Naive B cell (primary cell): ENCODE measurements at places on chromosomes 11 and 22.

- no peak for DNase-seq
These were observed 33.2 kb downstream of the RCOR2 start for GRCh38 chr11:63883791-63884190.

DNA sequence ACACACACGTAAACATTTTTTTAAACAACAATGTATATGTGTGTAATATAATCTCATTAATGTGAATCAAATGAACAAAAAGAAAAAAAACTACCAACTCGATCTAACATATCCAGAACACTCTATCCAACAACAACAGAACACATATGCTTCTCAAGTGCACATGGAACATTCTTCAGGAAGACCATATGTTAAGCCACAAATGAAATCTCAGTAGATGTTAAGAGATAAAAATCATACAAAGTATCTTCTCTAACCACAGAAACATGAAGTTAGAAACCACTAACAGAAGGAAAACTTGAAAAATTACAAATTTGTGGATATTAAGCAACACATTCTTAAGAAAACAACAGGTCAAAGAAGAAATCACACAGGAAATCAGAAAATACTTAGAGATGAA lies 25.5 kb upstream of the TMEM45B start:
- no peak for DNase-seq

DNA sequence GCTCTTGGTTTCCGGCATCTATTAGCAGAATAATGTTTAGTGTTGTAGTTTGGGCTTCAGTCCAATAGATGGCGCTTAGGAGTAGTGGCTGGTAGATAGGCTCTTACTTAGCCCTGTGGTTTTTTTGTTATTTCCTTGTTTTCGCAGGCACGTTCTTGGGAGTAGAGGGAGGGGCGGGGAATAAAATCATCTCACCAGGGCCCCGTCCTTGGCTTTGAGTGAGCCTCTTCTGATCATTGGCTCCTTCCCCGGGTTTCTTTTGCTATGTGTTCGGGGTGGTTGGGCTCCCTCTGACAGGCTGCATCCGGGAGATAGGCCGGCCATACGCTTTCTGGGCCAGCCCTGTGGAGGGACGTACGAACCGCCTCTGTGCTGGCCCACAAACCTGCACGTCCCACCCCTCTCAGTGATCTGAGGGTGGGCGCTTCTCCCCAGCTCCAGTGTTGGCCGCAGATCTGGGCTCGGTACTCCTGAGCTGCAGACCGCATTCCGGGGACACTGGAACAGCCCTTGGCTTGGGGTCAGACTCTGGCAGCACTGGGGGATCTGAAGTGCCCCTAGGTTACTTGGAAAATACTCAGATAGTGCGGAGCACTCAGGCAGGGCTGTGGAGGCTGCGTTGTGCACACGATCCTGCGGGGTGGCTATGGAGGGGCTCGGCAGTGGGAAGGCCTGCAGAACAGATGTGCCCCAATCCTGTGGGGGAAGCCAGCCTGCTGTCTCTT lies 217.0 kb downstream of the DYNC2H1 start:
- peak; percentile 14 for DNase-seq

DNA sequence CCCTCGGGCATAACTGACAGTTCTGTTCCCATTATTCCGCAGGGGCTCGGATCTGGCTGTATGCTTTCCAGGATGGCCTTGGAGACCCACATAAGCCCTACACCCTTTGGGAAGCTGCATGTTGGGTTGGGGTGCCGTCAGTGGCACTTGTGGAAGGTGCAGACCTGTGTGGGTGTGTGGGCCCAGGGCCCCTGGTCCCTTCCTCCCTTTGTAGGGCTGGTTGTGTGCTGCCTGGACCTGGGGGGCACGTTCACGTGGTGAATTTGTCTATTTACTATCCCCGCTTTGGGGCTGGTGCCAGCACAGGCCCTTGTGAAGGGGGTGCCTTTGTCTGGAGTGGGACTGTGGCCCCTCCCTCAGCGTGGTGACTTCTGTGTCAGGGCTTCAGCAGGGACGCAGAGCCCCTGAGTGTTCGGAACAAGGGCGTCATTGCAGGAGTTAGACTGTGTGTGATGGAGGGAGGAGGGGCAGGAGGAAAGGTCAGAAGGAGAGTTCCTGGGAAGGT lies 15.0 kb upstream of the PPP6R3 start:
- no peak for DNase-seq

GRCh38 chr11:114496915-114497314 lies 57.6 kb downstream of the REXO2 start:
- no peak for DNase-seq

GRCh38 chr11:59857439-59858434 lies 8.6 kb downstream of the TCN1 start:
- DNase-seq: no peak

DNA sequence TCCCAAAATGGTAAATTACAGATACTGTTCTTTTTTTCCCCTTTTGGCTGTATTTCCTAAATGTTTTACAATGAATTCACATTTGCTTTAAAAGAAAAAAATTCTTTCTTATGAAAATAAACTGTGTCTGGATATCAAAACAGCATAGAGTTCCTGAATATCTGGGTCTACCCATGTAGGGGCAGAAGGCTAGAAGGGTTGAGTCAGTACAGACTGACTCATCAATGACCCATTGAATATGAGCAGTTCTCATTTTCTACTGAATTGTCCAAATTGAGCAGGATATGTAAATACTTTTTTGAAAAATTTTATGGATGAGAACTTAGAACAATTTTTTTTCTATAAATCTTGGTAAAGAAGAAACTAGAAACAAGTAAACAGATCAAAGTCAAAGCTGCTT lies 16.3 kb upstream of the C11orf87 start:
- DNase-seq: no peak

GRCh38 chr11:27995083-27995482 lies 112.9 kb downstream of the KIF18A start:
- DNase-seq: no peak

DNA sequence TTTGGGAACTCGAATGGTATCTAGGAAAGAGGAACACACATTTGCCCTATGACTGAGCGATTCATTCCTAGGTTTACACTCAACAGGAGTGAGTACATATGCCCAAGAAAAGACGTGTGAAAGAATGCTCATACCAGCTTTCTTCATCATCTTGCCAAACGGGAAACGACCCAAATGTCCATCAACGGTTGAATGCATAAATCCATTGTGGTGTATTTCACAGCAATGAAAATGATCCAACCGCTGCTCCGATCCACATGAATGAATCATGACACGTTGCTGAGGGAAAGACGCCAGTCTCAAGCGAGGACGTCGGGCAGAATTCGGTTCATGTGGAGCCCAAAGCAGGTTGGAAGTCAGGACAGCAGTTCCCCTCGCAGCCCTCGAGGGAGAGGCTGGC lies 71.5 kb downstream of the CYTH4 start:
- DNase-seq: no peak

- no peak for DNase-seq
These were observed 11.2 kb downstream of the EIF4G2 start for GRCh38 chr11:10797531-10797930.

DNA sequence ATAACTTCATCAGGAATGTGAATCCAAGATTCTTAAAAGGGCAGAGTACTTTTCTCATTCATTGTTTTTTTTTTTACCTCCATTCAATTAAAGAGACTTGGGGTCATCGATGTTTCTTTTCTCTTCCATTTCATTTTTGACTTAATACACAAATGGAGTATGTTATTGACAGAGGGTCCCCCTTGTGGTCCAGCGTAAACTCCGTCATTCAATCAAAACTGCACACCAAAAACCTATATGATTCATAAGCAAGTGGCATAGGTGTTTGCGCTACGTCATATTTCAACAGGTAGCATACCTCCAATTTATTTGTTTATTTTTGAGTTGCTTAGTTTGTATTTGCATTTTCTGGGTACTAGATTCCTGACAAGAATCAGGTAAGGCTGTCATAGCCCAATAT lies 12.7 kb upstream of the FOLH1 start:
- no peak for DNase-seq
